ENCODE measurements at places on chromosomes 16 and 17.

- no peak for DNase-seq
Measured at GRCh38 chr17:39683295-39683939, 4.4 kb downstream of the PGAP3 start.

- DNase-seq: peak; percentile 75
Measured at GRCh38 chr16:89319886-89320781, 102.6 kb downstream of the ZNF778 start.

DNA sequence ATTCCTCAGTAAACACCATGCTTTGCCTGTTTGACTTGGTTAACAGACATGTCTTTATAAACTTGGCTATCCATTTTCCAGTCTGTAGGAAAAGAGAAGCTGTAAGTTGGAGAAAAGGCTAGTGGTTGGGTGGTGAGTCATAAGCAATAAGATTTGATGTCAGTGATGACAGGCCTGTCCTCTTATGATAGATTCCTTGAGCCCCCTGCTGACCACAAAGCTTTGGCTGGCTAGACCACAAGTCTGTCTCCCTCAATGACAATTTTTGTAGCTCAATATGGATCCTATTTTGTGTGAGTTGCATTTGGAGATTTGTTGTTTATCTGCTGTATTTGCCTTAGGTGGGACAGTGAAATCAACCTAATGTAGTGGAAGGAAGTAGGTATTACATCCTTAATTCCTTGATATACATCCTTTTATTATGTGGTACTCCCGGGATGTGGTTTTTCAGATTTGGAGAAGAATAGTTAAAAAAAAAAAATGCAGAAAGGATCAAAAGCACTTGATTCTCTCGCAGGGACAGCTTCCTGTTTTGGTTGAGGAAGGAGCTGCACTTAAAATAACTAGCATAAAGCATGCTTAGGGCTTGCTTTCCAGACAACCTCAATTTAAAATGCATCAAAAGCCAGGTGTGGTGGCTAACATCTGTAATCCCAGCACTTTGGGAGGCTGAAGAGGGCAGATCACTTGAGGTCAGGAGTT lies 67.4 kb downstream of the SIAH1 start:
- DNase-seq: no peak

- DNase-seq: no peak
Measured at GRCh38 chr17:80869481-80870145, 122.0 kb upstream of the CHMP6 start.

DNA sequence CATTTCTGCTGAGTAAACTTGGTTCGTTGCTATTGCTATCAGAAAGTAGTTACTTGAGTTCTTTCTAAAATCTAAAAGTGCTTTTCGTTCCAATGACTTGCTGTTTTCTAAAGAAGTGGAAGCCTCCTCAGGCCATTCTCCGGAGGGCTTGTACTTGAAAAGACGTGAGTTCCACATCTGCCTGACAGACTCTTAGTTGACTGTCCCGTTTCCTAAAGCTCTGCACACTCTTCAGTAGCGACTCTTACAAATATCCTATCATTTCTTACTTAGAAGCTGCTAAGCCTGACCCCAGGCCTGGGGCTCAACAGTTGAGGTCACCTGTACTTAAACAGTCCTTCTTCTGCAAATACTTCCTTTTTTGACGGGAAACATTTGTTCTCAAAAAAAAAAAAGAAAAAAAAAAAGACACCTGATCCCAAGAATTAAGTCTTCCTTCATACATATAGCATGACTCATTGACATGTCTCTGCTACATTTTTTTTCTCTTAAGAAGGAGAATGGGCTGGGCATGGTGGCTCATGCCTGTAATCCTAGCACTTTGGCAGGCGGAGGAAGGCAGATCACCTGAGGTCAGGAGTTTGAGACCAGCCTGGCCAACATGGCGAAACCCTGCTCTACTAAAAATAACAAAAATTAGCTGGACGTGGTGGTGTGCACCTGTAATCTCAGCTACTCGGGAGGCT lies 61.5 kb downstream of the DHRS7C start:
- DNase-seq: no peak

- DNase-seq: no peak
Measured at GRCh38 chr16:14194721-14195120, 123.6 kb downstream of the MRTFB start.

DNA sequence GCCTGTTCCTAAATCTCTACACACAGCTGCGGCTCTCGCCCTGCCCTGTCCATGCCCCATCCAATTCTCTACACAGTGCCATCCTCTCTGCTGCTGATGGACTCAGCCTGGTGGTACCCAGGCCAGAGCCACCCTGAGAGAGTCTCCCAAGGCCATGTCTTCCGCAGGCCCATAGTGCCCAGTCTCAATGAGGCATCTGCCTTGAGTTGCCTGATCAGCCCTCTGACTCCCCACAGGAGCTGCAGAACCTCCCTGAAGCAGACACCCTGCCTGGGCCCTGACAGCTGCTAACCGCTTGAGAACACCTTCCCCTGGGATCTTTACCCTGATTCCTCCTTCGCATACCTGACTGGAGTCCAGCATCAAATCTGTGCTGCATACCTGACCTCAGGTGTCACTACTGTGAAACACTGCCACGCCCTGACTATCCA lies 13.3 kb downstream of the TSPOAP1 start:
- DNase-seq: no peak

GRCh38 chr16:67796099-67796718 lies 10.2 kb downstream of the RANBP10 start:
- DNase-seq: no peak

DNA sequence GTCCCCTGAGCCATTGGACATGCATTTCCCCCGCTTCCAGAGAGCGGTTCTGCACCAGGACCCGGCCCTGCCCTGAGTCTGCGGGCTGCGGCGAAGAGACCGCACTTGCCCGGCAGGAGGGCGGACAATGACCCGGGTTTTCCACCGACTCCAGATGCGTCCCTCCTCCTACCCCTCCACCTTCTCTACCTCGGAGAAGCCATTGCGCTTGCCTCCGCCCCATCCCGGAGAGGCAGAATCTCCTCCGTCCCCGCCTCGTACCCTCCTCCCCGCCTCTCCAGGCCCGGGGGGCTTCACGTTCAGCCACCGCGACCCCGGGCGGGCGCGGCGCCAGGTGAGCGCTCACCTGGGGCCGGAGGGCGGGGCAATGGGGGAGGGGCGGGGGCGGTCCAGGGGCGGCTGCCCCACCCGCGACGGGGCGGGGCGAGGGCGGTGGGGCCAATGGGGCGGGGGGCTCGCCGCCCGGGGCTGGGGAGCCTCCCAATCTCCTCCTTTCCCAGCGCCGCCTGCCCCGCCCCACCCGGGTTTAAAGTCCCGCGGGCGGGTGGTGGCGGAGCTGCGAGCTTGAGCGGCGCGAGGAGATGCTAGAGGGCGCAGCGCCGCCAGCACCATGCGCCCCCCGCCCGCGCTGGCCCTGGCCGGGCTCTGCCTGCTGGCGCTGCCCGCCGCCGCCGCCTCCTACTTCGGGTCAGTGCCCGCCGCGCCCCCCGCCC lies at the start of gene WNT9B:
Gene WNT9B (plus strand): TSS at position 555 of the 713 bp plus-strand sequence. CDS start 56 bp downstream, at position 611.
- DNase-seq: no peak

DNA sequence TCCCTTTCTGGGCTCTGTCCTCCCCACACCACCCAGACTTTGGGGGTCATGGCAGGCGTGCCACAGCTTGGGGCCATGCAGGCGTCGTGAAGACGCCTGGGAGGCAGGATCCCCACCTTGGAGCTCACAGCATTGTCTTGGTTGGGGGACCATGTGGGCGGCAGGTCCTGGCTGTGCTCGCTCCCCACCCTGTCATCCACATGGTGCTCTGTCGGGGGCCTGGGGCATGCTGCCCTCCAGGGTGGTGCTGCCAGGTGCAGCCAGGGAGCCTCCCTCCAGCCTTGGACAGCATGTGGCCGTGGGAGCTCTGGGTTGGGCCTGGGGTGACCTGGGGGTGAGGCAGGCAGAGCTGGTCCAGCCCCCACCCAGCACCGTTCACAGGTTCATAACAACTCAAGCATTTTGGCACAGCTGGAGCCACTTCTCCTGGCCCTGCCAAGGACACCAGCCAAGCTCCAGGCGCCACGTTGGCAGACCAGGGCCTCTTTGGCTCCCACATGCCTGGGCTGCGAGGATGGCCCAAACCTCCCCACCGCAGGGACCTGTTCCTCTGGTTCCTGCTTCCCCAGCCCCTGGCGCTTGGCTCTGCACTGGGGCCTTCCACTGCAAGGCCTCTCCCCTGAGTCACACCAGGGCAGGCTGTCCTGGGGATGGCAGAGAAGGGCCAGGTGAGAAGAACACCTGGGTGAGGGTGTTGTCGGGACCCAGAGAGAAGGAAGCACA lies 15.1 kb upstream of the ATP6V0C start:
- DNase-seq: no peak

- no peak for DNase-seq
Measured at GRCh38 chr16:55529018-55529417, 20.1 kb downstream of the LPCAT2 start.

GRCh38 chr17:17762744-17763105 lies 74.1 kb downstream of the SREBF1 start:
- DNase-seq: no peak

DNA sequence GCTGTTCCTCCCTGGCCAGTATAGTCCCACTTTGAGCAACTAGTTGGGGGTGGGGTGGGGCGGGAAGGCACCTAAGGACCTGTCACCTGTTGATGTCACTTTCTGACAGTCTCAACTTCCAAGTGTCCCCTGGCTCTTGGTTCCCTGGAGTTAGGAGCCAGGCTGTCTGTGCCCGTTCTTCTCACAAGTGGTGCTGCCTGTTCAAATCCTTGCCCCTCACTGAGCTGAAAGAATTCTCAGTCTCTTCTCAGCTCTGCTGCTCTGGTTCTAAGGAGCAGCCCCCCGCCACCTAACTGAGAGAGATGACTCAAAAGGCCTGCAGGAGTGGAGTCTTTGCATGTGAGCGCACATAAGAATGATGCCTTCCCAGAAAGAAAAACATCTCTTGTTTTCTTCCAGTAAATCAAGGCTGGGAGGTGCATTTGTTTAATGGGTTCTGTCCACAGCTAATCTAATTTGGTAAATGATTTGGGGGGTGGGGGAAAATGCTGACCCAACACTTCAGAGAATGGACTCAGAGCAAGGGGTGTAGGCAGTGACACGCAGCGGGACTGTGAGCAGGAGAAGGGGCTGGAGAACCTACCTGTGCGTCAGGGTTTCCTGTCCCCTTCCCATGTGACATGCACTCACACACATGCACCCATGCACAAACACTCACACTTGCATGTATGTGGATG lies 78.2 kb upstream of the NLRP1 start:
- DNase-seq: no peak

- no peak for DNase-seq
Measured at GRCh38 chr17:76635659-76636360, 7.7 kb downstream of the ST6GALNAC1 start.

DNA sequence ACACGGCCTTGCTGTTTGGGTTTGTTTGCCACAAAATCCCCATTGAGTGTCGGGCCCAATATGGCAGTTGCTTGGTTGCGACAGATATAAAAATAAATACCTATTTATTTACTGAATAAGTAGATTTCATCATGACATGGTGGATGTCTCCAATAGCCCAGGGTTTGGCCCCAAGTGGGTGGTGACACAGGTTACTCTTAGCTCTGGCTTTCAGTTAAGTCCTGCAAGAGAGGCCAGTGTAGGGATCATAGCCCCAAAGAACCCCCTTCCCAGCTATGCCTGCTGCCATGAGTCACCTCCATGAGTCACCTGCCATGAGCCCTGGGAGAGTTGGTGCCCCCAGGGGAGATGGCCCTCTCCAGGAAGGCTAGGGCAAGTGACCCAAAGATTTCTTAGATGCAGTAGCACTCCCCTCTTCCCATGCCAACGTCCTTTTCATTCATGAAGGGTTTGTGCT lies 78.7 kb upstream of the LGALS9 start:
- DNase-seq: no peak

DNA sequence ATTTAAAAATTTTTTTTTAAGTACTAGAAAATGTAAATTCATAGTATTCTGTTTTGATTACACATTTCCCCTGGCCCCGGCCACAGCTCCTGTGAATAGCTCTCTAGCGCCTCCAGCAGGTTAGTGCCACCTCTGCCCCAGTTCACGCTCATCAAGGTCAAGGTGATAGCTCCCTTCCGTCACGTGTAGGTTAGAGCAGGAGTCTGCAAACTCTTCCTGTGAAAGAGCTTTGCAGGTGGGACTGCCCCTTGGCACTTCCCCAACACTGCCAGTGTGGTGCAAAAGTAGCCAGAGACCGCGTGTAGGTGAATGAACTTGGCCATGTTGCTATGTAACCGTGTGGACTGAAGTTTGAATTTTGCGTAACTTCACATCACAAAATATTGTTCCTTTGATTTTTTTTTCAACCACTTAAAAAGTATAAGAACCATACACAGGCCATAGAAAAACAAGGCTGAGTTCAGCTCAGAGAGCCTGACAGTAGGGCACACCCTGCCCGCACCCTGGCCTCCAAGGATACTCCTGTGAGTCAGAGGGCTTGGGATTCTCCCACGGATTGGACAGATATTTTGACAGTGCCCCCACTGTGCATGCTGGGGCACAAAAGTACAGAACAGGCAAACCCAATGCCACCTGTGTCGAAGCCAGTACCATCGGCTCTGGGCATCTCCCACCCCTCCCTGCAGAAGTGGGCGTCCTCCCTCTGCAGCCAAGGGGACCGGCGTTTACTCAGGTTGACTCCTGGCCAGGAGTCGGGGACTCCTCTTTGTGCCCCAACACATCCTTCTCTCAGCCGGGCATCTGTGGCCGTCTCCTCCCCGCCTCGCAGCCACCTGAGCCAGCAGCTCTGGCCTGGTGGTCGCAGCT lies 92.0 kb upstream of the CHMP6 start:
- DNase-seq: peak; percentile 59

GRCh38 chr16:27083861-27084261 lies 17.1 kb downstream of the C16orf82 start:
- no peak for DNase-seq

- no peak for DNase-seq
Measured at GRCh38 chr17:76558198-76559095, 18.6 kb downstream of the PRCD start.

DNA sequence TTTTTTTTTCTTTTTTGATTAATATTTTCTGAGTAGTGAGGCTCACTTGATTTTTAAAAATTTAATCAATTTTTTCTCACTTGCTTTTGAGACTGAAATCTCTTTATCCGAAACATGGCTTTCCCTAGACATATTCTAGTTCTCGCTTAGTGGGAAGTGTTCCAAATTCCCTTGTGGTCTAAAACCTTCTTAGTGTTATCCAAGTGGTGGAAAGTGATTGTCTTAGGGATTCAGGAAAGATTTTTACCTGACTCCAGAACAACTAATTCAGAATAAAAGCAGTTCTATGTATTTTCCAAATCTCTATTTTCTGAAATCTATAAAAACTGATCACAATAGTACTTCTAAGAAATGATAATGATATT lies 178.8 kb downstream of the MAP2K6 start:
- DNase-seq: no peak

DNA sequence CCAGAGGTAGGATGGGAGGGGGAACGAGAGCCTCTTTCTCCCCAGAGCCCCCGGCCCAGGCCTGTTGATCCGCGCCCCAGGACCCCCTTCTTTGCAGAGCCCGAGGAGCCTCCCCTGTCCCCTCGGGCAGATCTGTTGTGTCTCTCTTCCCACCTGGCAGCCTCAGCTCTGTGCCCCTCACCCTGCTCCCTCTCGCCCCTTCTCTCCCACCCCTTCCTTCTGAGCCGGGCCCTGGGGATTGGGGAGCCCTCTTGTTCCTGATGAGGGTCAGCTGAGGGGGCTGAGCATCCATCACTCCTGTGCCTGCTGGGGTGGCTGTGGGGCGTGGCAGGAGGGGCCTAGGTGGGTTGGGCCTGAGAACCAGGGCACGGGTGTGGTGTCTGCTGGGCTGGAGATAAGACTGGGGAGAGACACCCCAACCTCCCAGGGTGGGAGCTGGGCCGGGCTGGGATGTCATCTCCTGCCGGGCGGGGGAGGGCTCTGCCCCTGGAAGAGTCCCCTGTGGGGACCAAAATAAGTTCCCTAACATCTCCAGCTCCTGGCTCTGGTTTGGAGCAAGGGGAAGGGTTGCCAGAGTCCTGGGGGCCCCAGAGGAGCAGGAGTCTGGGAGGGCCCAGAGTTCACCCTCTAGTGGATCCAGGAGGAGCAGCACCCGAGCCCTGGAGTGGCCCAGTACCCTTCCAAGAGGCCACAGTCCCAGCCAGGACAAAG lies 65.4 kb downstream of the MRC2 start:
- no peak for DNase-seq
